SHP77 (cell line): ENCODE measurements at places on chromosomes 1 and 21.

- no peak for DNase-seq
These were observed 257.3 kb downstream of the KCNJ6 start for GRCh38 chr21:37658817-37659458.

DNA sequence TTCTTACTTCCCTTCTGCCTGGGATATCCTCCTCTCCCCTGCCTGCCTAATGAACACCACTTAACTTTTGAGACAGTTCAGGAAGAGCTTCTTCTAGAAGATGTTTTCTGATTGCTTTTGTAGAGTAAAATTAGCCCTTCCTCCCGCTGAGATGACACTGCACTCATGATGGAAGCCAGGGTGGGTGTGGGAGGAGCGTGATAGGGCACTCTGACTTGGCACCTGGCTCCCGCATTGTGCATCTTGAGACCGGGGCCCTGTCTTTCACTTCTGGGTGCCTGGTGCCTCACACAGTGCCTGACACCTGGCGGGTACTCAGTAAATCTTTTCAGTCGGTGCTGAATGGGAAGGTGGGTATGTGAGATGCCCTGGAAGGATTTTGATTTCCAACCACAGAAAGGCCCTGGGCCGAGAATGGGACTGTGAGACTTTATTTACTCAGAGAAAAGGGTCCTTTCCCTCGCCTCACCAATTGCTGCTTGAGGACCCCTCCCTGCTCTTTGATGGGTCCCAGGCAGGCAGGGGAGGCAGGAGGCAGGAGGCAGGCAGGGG, 6.8 kb downstream of the THEM5 start:
- DNase-seq = no peak

- no peak for DNase-seq
These were observed 48.9 kb downstream of the AHDC1 start for GRCh38 chr1:27554759-27555699.

DNA sequence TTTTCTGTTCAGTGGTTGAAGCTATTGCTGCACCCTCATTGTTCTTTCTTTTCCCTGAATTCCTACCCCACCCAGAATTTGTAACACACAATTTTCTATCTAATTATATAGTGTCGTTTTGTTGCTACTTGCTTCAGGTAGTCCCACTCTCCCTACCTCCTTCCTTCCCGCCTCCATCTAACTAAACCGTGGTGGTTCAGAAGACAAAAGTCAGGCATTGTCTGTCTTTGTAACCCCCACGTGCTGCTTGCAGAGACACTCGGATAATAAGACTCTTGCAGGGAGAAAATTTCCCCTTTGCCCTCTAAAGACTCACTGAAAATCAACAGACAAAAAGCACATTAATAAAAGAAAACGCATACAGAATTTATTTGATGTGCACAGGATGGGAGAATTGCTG, 46.2 kb upstream of the BTG3 start:
- no peak for DNase-seq

DNA sequence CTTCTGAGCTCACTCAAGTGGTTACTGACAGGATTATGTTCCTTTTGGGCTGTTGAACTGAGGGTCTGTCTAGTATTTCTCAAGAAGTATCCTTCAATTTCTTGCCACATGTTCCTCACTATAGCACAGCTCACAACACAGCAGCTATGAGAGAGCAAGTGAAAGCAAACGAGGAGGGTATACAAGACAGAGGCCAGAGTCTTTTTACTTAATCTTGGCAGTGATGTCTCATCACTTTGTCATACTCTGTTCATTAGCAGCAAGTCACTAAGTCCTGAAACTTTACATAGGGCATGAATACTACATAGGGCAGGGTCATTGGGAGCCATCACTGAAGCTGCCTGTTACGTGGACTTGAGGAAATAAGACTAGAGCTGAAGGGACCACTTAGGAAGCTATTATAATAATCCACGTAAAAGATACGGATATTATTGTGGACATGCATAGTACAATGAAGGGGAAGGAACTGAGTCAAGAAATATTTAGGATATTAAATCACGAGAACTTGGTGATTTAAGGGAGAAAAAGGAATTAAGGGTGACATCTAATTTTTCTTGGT, 63.7 kb downstream of the SLC30A7 start:
- DNase-seq = no peak

GRCh38 chr21:46111857-46112724, 14.2 kb downstream of the COL6A2 start:
- DNase-seq = no peak

DNA sequence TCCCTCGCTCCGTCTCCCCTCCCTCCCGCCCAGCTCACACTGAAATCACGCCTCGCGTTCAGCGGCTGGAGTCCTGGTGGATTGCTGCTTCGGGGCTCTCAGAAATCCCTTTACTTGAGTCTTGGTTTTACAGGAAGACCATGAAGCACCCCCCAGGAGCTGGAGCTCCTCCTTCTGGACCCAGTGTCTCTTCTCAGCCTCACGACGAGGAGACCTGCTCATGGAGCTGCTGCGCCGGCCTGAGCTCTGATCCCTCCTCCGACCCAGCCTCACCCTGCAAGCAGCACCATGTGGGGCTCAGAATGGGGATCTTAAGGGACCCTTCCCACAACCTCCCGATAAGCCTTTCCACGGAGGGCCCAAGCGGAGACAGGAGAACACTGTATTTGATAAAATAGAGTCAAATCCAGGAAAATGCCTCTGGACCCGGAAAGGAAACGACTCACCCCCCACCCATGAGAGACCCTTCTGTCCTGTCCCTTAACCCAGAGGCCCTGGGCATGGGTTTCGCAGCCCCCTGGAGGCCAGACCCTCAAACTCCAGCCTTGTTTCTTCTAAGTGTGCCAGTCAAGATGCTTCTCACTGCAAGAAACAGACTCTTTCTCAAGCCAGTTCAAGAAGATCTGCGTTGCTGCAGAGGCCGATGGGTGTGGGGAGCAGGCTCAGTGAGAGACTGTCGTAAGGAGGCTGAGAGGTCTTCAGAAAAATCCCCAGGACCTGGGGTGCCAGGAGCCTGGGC, 26.1 kb downstream of the PDE9A start:
- no peak for DNase-seq

DNA sequence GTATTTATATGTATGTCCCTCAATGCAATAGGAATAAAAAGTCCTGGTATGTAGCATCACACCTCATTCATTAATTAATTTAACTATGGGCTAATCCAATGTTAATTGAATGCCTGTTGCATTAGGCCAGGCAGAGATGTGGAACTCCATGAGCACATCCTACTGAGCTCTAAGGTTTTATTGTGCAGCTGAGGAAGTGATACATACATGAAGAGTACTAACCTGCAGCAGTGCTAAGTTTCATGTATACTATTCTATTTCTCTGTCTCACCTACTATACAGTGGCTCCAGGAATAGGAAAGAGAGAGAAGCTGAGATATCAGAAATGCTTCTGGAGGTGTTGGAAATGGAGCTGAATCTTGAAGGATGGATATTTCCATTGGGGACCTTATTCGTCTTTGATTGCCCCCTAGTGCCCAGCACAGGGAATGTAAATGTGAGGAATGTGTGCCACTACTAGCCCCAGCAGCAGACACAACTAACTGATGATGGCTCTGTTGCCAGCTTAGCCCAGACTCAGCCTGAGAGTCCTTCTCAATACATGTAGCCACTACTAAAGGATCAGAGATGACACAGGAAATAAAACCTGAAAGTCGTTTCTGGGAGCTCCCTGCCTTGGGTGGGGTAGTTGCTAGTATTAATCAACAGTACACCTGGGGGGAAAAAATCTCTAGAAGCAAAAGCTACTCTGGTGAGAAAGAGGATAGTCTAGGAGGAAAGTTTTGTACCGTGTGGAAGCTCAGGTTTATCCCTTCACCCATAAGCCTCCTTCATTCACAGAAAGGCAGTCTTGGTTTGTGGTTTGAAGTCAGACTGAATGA, 173.3 kb upstream of the FOXD3 start:
- DNase-seq = peak; percentile 28

GRCh38 chr1:202349206-202349928, 868 bp downstream of the PPP1R12B start:
- no peak for DNase-seq

DNA sequence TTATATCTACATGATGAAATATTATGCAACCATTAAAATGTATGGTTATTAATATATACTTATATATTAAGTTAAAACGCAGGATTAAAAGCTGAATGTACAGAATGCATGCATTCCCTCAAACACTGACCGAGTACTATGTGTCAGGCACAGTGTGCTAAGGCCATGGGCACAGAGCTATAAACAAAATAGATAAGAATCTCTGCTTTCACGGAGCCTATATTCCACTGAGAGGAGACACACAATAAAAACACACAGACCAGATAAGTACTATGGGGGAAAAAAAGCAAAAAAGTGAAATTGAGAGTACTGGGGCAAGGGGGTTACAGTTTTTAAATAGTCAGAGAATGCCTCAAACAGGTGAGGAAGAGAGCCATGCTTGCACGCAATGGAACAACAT, 62.7 kb downstream of the GPATCH2 start:
- no peak for DNase-seq

DNA sequence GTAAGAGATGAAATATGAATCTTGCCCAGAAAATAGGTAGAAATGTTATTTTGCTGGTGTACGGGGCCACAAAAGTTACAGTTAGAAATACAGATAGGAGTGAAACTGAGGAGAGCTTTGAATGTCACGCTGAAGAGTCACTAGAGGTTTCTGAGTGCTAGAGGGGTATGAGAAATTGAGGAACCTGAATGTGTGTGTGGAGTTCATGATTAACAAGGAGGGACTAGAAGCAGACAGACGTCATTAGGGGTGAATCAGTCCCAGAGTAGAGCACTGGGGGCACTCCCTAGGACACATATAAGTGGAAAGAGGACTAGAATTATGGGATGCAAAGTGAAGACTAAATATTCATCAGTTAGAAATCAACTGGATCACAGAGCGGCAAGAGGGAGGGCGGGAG, 188.9 kb upstream of the MAP1LC3C start:
- DNase-seq = no peak
